ENCODE measurements at places on chromosomes 5 and 9.

DNA sequence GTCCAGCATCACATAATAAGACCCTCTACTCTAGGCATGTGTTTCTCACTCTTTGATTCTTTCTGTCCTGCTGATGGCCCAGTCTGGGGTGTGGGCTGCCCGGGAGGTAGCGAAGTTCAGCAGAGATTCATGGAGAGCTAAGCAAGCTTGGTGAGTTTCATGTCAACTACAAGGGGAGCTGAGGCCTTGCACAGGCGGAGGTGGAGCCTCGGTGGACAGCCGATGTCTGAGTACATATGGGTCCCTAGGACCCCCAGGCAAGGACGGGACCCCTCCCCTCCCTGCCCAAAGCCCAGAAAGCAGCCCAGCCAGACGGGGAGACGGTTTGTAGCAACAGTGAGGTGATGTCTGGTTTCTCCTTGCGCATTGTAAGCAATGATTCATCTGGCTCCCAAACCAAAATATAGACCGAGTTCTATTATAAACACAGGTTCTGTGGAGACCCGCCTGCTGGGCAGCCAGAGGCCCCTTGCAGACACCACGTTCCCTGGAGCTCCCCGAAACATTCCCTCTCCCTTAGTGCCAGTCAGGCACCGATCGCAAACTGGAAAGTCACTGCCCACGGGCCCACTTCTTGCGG, 45.5 kb downstream of the COL27A1 start:
- DNase-seq = no peak

- no peak for DNase-seq
Observed at GRCh38 chr9:87787735-87788134, 61.8 kb downstream of the CTSL start.

GRCh38 chr5:132962429-132963021, 909 bp downstream of the AFF4 start:
- peak; percentile 35 for DNase-seq

- no peak for DNase-seq
Observed at GRCh38 chr9:123652416-123652815, 277.5 kb downstream of the DENND1A start.

DNA sequence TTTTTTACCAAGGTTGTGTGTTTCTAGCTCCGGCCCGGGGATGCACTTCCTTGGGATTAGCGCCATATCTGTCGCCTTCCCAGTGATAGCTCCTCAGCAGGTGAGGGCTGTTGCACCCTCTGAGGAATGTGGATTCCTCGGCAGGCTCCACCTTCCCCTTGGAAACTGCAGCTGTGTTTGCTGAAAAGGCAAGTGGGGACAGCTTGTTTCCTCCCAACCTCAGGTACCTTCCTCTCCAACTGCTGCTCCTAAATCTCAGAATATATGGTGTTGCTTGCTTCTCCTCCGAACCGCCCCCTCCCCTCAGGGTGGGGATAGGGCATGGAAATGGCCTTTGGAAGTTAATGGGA, 1.3 kb downstream of the SLC1A1 start:
- no peak for DNase-seq

GRCh38 chr9:34502471-34502870, 20.3 kb downstream of the ENHO start:
- no peak for DNase-seq

Data from HFF-Myc (cell line).